ENCODE measurements at places on chromosomes 7 and 10.

DNA sequence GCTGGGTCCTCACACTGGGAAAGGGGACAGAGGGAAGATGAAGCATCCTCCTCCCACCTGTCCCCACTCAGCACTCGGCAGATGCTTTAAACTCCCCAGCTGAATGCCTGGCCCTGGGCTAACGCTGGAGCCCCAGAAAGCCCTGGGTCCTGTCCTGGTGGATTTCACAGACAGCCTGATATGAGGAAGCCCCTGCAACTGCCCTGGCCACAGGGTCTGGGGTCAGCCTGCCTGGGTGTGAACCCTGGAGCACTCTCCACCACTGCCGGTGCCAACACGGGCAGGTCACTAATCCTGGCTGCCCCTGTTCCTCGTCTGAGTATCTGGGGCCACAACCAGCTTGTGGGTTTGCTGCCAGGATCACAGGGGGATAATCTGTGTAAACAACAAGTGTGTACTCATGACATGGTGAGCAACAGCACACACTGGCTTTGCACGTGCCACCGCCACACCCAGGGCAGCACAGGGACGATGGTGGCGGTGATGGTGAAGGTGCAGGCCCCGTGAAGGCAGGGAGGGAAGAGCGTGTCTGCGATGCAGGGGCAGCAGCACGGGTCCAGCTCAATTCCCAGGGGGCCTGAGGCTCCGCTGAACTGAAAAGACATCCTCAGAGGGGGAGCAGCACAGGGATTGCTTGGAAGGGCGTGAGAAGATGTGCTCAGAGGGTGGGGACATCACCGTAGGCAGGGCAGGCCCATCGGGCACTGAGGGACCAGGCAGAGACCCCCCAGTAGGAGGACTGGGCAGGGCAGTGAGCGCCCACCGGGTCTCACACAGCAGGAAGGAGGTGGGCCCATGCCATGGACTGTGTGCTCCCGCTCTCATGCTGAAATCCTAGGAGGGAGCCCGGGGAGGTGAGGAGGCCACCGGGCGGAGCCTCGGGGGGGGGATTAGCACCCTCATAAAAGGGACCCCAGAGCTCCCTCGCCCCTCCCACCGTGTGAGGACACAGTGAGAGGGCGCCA, 238.7 kb downstream of the MAD1L1 start:
- no peak for DNase-seq

GRCh38 chr7:50367570-50367969, 63.1 kb downstream of the IKZF1 start:
- DNase-seq: no peak

DNA sequence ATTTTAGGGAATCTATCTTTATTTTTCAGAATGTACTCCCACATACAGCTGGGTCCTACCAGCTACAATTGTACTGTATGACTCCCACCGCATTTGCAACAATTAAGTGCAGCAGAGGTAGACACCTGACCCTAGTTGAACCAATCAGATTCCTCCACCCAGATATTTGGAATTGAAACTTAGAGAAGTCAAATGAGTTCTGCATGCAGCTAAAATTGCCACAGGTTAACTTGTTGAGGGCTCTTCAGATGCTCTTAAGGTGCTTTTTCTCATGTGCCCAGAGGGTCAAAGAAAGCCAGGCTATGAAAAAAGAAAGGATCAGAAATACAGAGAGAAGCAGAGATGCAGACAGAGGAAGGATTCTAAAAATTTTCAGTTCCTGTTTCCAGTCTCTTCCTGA, 68.0 kb upstream of the TES start:
- no peak for DNase-seq

DNA sequence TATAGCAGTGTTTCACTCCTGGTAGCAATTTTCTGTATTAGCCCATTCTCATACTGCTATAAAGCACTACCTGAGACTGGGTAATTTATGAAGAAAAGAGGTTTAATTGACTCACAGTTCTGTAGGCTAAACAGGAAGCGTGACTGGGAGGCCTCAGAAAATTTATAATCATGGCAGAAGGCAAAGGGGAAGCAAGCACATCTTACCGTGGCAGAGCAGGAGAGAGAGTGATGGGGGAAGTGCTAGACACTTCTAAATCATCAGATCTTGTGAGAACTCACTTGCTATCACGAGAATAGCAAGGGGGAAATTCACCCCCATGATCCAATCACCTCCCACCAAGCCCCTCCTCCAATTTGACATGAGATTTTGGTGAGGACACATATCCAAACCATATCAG, 131.6 kb upstream of the EFCAB10 start:
- no peak for DNase-seq

- DNase-seq: no peak
These were observed 117.4 kb upstream of the PFKP start for GRCh38 chr10:2949948-2950354.

DNA sequence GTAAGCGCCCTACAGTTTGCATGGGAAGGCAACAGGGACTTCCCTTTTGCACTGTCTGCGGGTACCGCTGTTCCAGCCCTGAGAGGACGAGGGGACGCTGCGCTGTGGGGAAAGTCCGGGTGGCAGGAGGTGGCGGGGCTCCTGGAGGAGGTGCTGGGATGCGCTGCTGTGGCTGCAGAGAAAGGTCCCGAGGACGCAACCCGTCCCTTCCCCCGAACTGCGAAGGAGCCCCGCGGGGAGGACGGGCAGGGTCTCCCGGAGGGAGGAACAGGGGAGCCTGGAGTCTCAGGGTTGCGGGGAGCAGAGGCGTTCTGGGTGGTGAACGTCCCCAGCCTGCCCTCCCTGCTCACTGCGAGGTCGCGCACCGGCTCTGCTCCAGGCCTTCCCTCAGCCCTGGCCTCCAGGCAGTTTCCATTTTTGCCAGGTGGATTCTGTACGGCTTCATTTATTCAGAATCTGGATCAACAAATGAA, 91.6 kb downstream of the CXCL12 start:
- no peak for DNase-seq

DNA sequence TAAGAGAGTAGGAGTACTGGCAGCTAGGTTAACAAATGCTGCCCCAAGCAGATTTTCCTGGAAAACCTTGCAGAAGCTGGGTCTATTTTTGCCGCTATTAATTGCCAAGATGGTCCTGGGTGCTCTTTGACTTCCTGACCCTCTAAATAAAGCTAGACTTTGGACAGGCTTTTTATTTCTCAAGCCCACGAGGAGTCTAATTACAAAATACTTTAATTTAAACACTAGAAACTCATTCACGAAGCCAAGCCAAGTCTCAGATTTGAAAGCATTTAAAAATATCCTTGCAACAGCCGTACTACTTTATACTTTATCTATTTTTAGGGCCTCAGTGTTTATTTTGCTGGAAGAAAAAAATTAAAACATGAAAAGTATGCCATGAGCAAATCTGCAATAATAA, 45.1 kb downstream of the TMEM26 start:
- no peak for DNase-seq

DNA sequence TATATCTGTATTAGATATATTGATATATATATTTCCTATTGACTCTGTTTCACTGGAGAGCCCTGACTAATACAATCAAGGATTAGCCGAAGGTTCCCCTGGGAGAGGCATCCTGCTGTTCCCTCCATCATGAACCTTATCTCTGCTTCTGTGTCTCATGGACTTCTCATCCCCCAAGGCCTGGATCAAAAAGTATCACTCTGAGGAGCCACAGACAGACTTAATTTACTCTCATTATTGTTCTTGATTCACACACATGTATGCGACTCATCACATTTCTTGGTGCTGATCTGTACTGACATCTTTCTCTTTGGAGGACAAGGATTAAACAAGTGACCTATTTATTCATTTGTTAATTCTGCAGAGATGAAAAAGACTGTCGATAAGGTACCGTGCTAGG, 550.2 kb downstream of the KCNMA1 start:
- no peak for DNase-seq

DNA sequence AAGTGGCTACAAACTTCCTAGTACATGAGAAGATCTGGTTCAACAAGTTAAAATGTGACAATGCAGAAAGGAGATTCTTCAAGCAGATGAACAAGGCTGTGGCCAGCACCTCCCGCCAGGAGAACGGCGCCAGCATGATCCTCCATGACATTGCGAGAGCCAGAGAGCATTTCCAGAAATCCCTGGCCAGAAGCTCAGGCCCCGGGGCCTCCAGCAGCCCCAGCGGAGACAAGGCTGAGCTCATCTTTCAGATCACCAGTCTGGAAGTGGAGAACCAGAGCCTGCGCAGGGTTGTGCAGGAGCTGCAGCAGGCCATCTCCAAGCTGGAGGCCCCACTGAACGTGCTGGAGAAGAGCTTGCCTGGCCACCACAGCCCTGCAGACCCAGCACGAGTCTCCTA, 40.1 kb upstream of the ZNF273 start:
- DNase-seq: no peak

DNA sequence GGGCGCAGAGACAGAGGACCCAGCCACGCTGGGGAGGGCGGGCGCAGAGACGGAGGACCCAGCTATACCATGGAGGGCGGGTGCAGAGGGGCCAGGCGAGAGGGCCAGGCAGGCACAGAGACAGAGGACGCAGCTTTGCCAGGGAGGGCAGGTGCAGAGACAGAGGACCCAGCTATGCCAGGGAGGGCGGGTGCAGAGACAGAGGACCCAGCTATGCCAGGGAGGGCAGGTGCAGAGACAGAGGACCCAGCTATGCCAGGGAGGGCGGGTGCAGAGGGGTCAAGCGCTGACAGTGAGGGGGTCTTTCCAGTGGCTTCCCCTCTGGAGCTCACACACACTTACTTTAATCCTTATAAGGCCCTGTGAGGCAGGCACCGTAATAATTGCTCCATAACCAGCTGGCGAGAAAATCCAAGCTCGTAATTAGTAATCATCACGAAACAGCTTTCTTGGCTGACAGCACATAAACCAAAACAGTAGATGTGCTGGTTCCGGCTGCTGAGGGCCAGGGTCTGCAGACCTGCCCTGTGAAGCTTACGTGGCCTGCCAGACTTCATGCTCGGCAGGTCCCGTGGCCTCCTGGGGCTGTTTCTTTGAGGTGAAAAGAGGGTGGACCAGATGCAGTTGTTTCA, 137.2 kb downstream of the VIPR2 start:
- no peak for DNase-seq

- DNase-seq: no peak
These were observed 525 bp upstream of the CHUK start for GRCh38 chr10:100229819-100230422.

Data from T-helper 1 cell (primary cell).